ENCODE measurements at places on chromosomes 6 and 20.
A peak's percentile ranks its signal among the peaks of the same experiment; 100 is the strongest.

DNA sequence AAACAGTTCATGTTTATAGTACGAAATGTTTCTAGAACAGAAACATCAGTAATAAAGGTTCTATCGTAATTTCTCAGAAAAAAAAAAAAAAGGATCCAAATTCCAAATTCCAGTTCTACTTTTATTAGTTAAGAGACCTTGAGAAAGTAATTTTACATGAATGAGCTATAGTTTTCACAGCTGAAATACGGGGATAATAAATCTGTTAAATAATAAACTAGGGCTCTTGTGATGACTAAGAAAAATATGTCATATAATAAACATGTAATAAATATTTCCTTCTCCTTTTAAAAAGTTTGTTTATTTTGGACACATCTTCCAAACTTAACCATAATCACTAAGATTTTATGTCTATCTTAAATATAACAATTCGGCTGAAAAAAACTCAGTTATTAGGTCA, 17.8 kb downstream of the RARS2 start:
- DNase-seq: no peak

DNA sequence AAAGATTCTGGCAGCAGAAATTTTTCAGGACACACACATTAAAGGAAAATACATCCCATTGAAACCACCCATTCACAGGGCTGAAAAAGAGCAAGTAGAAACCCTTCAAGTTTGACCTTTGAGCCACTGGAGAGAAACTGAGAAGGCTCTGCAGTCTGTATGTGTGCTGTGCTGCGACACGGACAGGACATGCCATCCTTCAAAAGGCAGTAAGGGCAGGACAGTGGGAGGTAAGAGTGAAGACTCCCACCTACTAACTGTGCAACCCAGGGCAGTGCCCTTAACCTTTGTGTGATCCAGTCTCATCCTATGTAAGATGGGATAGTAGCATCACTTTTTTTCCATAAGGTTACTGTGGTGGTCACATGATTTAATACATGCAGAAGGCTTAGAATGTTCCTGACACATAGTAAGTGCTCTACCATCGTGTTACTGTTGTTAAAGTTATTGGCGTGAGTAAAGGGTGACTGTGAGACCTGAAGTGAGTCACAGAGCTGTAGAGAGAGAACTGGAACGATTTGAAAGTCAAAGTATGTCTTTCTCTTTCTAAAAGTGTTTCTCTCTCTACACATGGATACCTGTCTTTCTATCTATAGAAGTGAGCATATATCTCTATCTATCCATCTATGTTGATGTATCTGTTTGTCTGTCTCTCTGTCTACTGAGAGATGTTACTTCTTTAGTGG, 153.7 kb upstream of the OLIG3 start:
- DNase-seq: no peak

GRCh38 chr20:1272368-1273100, 6.4 kb downstream of the SNPH start:
- DNase-seq: peak; percentile 54

DNA sequence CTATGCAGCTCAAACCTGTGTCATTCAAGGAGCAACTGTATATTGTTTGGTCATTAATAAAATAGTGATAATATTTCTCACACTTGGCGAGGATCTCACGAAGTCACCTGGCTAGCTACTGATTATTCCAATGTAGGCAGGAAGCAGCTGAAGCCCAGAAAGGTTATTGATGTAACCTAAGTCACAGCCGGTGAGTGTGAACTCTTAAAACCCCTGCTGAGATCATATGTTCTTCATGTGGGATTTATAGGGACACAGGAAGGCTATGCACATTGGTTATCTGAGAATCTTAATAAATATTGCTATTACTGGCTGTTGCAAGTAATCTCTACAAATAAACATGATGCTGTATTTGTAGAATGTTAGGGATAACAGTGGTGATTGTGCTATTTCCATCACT, 161.4 kb downstream of the TBC1D7 start:
- no peak for DNase-seq

- no peak for DNase-seq
These were observed 53.2 kb downstream of the MAP3K5 start for GRCh38 chr6:136739071-136739470.

- DNase-seq: no peak
These were observed 210.4 kb downstream of the GMDS start for GRCh38 chr6:2035046-2035445.

- DNase-seq: peak; percentile 73
These were observed 63.6 kb upstream of the CD93 start for GRCh38 chr20:23149623-23150279.

GRCh38 chr6:104973404-104973803, 16.5 kb downstream of the LIN28B start:
- DNase-seq: no peak
